ENCODE measurements at places on chromosomes 12 and 14. TPM values are rescaled to one million over a fixed set of nuclear protein-coding genes. Genes with fewer than 3 reads are reported as not detected.

DNA sequence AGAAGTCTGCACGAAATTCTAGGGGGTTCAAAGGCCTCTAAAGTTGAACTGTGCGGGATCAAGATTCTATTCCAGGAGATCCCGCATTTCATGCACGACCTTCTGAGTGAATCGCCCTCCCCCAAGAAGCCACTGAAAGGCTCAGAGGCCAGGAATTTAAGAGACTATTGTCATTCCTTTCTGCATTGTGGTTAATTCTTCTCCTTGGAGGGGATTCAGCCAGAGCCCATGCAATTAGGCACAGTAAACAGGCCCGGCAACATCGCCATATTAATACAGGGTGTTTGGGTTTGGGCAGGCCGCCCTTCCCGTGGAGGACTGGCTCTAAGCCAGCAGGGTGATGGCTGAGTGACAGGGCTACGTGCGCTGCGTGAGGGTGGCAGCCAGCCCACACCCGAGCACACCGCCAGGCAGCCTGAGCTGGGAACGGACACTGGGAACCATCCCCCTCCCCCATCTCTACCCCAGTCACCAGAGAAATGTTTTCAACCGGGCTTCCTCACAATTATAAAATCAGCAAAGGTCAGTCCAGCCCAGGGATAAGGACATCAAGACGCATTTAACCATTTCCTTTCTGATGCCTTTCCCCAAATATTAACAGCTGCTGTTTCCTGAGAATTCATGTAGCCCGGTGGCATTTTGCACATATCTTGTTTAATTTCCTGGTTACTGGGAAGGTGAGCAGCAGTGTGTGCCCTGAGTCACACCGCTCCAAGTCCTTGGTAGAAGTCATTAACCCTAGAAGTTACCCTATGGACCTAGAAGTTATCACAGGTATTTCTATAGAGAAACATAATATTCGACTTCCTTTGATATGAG is 12.5 kb downstream of the EGLN3 start:
- DNase-seq, result peak; percentile 40
- H3K4me3 ChIP-seq, result peak overlapping the region; percentile 41
- no peaks in the 10 kb centered on the region for H3K27me3 ChIP-seq

GRCh38 chr14:79740066-79740601 is 471.2 kb downstream of the DIO2 start:
- H3K27ac ChIP-seq, result no peak overlapping the region
- H3K27me3 ChIP-seq, result no peaks in the 10 kb centered on the region
- no peak for DNase-seq
- no peaks in the 10 kb centered on the region for H3K4me1 ChIP-seq
- no peak overlapping the region for H3K4me3 ChIP-seq
- H3K36me3 ChIP-seq, result no peaks in the 10 kb centered on the region

- no peaks in the 10 kb centered on the region for H3K36me3 ChIP-seq
- H3K4me3 ChIP-seq, result no peak overlapping the region
- H3K27ac ChIP-seq, result peak overlapping the region; percentile 57
- H3K27me3 ChIP-seq, result no peaks in the 10 kb centered on the region
- peaks cover 32% of the 10 kb centered on the region for H3K4me1 ChIP-seq
Observed at GRCh38 chr14:91142214-91142668, 28.4 kb downstream of the DGLUCY start.

DNA sequence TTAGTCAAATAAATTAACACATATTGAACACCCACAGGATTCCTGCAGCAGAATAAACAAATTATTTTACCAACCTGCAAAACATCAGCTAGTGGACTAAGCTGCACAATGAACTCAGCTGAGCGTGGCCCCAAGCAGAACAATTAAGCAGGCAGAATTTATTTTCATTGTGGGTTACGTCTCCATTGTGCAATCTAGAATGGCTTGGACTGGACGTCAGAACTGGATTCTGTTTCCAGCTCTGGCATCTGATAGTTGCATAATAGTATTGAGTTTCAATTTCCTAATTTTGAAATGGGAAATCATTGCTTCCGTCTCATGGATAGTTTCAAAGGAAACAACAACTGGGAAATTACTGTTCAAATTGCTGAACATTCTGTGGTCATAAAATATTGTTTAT is 35.5 kb upstream of the RERG start:
- H3K36me3 ChIP-seq, result no peaks in the 10 kb centered on the region
- peak; percentile 54 for DNase-seq
- H3K4me3 ChIP-seq, result no peak overlapping the region

- no peaks in the 10 kb centered on the region for H3K27me3 ChIP-seq
- no peaks in the 10 kb centered on the region for H3K36me3 ChIP-seq
- no peak overlapping the region for H3K27ac ChIP-seq
- DNase-seq, result no peak
Observed at GRCh38 chr12:80044694-80045046, 54.7 kb upstream of the OTOGL start.

DNA sequence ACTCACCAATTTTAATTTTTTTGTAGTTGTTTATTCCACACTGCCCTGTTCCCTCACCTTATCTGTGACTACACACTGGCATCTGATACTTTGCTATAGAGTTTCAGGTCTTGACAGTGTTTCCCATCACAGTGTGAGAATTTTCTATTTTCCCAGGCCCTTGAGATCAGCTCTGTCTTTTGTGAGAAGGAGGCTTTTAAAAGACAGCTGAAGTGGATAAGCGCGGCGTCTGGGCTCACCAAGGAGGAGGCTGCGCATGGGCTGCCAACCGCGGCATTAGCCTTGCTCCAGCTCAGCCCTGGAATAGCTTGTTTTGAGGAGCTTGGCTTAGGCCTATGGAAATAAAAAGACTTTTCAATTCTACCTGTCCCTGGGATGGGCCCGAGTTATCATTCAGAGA is 181.3 kb downstream of the RMST start:
- no peaks in the 10 kb centered on the region for H3K36me3 ChIP-seq
- H3K4me1 ChIP-seq, result no peaks in the 10 kb centered on the region
- H3K27ac ChIP-seq, result no peak overlapping the region
- DNase-seq, result no peak
- no peak overlapping the region for H3K4me3 ChIP-seq
- no peaks in the 10 kb centered on the region for H3K27me3 ChIP-seq

DNA sequence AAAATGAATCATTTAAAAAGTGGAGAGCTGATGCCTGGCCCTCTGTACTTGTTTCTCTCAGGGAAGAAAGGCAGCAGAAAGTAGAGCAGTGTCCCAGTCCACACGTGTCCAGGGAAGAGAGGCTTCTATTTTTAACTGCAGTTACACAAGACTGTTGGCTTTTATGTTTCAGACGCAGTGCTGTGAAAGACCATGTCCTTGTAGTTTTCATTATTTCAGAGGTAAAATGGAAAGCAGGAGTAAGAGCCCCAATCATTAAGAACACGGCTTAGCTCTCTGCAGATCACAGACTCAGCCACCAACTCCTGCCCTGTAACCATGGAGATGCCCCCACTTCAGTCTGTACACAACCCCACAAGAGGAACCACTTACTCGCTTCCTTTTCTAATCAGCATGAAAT is 336.3 kb downstream of the DAD1 start:
- no peaks in the 10 kb centered on the region for H3K36me3 ChIP-seq
- no peaks in the 10 kb centered on the region for H3K27me3 ChIP-seq
- H3K4me1 ChIP-seq, result no peaks in the 10 kb centered on the region
- no peak overlapping the region for H3K4me3 ChIP-seq
- H3K27ac ChIP-seq, result no peak overlapping the region

- no peaks in the 10 kb centered on the region for H3K4me1 ChIP-seq
- DNase-seq, result no peak
Observed at GRCh38 chr12:29431513-29431912, 50.5 kb upstream of the ERGIC2 start.

DNA sequence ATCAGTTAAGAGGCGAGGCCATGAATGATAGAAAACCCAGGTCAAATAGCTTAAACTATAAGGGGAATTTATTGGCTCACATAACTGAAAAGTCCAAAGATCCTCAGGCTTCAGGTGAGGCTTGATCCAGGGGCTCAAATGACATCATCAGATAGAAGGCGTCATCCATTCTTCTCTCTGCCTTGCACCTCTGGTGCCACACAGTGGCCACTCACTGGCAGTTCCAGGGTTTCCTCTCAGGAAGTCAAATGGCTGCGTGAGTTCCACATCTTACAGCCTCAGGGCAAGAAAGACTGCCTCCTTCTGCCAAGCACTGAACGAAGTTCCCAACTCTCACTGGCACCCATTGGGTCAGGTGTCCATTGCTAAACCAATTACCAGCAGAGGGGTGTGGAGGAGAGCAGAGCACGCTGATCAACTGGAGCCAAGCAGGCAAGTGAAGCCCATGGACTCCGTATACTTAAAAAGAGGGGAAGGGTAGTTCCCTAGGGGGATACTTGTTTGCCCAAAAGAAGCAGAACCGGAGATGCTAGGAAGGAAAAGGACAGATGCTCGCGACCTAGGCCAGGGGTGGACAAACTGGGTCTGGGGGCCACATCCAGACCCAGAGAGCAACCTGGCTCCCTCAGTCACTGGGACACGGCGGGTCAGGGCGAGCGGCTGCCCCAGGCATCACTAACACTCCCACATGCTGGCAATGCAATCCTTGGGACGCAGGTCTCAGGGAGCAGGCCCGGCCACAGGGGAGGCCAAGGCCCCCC is 69.3 kb downstream of the SERPINA3 start:
- H3K27me3 ChIP-seq, result peaks cover 4% of the 10 kb centered on the region
- H3K27ac ChIP-seq, result no peak overlapping the region
- DNase-seq, result no peak
- no peaks in the 10 kb centered on the region for H3K4me1 ChIP-seq

- no peaks in the 10 kb centered on the region for H3K4me1 ChIP-seq
- no peaks in the 10 kb centered on the region for H3K27me3 ChIP-seq
- H3K27ac ChIP-seq, result no peak overlapping the region
- DNase-seq, result no peak
- H3K4me3 ChIP-seq, result no peak overlapping the region
Observed at GRCh38 chr14:49460662-49461061, 125.5 kb downstream of the RPS29 start.

DNA sequence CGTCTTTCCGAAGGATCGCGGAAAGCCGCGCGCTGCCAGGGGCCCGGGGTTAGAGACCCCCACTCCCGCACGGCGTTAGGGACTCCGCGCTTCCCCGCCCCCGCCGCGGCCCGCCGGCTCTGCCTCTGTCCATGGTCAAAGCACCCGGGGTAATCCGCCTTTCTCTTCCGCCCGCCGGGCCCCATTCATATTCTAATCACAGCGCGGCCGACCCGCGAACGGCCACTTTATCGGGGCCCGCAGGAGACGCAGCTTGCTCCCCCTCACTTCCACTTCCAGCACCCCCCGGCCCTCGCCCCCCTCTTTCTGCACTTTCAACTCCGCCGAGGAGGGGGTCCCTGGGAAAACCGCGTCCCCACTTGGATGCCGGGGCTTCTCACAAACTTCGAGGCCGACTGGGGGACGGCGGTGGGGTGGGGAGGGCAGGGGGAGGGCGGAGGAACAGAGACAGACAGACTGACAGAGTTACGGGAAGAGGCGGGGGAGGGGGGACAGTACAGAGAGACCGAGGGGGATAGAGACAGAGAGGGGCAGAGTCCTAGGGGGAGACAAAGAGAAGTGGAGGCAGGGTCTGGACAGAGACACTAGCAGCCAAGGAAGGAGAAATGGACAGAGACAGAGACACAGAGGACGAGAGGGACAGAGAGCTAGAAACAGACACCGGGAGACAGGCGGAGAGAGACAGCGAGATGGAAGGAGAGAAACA is 1.1 kb upstream of the RFX4 start:
- peaks cover 78% of the 10 kb centered on the region for H3K27me3 ChIP-seq
- DNase-seq, result no peak
- peaks cover 36% of the 10 kb centered on the region for H3K4me1 ChIP-seq
- peak overlapping the region; percentile 55 for H3K4me3 ChIP-seq

The P2RX7 gene
- total RNA-seq, result 0.46 TPM

The SLC4A8 gene
- 0.05 TPM for total RNA-seq

The PNN gene
- 14.7 TPM for total RNA-seq

Data from gastrocnemius medialis (tissue), 4 donors.